ENCODE measurements at places on chromosomes 4 and X.

- no peaks in the 10 kb centered on the region for H3K27me3 ChIP-seq
- DNase-seq, result no peak
- no peaks in the 10 kb centered on the region for H3K36me3 ChIP-seq
- no peak overlapping the region for H3K4me3 ChIP-seq
These were observed 23.1 kb upstream of the ZXDA start for GRCh38 chrX:57933321-57933720.

DNA sequence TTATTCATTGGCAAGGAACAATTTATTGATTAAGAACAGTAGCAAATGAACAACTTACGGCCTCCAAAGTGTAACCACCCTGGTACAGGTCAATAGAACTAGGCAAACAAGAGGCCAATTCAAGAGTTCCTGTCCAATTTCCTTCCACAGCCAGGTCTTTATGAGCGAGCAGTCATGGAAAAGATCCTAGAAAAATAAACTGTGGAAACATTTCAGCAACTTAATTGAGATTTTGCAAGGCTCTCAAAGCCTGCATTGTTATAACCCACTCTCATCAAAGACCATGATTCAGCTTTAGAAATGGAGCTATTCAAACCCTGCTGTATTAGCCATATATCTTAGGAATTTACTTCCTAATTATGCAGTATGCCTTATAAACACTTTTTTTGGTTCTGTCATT, 43.6 kb downstream of the UNC5C start:
- no peak for DNase-seq
- H3K27ac ChIP-seq, result no peak overlapping the region
- no peaks in the 10 kb centered on the region for H3K36me3 ChIP-seq
- no peak overlapping the region for H3K4me3 ChIP-seq

DNA sequence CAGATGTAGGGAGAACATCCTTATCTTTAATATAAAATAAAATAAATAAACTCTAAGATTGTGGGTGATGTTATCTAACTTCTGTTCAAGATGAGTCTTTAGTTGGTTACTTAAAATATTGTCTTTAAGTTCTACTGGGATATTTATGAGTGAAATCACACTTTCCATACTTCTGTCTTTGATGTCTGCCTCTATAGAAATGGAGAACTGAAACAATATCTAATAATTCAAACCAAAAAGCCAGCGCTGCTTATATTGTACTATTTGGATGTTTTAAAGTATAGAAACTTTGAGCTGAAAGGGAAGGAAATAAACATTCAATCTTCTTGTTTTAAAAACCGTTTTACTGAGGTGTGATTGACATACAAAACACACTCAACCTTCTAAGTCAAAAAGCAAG, 44.8 kb upstream of the RPS6KA3 start:
- H3K4me1 ChIP-seq, result peaks cover 4% of the 10 kb centered on the region
- H3K36me3 ChIP-seq, result no peaks in the 10 kb centered on the region
- H3K27me3 ChIP-seq, result no peaks in the 10 kb centered on the region
- no peak overlapping the region for H3K27ac ChIP-seq

- H3K36me3 ChIP-seq, result no peaks in the 10 kb centered on the region
- DNase-seq, result no peak
- H3K4me1 ChIP-seq, result peaks cover 7% of the 10 kb centered on the region
- peaks cover 2% of the 10 kb centered on the region for H3K27me3 ChIP-seq
These were observed 66.6 kb downstream of the ATXN3L start for GRCh38 chrX:13253223-13253622.

DNA sequence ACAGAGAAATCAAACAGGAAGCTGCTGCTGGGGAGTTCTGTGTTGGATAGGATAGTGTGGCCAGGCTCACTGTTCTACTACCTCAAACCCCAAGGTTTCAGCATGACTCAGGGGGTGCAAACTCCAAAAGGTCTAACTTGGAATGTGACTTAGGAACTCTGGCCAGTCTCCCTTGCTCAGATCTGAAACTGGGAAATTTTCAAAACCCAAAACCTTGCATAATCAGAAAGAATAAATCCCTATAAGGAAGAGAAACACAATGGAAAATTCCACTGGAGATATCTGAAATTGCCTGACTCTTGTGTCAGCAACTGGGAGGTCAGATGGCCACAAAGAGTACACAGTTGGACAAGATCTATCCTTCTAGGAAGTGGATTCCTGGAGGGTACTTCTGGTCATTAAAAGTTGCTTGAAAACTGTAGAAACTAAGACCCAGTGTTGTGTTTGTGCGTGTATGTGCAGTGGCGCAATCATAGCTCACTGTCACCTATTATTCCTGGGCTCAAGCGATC, 58.0 kb downstream of the PPEF2 start:
- no peak overlapping the region for H3K27ac ChIP-seq
- no peaks in the 10 kb centered on the region for H3K27me3 ChIP-seq
- no peaks in the 10 kb centered on the region for H3K36me3 ChIP-seq
- peaks cover 24% of the 10 kb centered on the region for H3K4me1 ChIP-seq
- no peak for DNase-seq
- H3K4me3 ChIP-seq, result no peak overlapping the region

DNA sequence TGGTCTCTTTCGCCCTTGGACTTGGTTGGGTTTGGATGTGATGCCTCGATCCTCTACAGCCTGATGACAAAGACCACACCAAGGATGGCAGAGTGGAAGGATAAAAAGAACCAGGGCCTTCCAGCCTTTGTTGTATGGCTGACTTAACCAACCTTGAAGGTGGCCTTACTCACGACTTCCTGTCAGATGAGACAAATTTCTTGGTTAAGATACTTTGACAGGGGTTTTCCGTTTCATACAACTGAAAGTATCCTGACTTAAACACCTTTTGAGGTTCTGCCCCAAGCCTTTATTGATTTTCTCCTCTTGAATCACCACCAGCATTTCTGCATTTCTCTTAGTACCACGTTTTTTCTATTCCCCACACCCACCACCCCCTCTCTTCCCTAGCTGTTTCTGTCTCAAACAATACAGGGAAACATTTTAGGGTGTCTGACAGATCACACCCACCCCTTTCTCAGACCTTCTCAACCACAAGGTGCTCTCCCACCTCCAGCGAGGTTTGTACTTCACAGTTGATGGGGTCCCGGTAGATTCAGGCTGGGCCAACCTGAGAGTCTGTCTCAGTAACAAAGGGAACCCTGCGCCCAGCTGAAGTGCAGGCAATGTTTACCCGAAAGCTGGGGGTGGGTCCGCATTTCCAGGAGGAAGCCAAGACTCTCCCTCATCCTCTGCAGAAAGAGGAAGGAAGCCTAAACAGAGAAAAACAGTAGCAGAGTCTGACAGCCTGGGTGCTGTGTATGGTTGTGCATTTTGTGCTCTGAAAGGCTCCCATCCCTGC, 5.0 kb upstream of the TSPAN5 start:
- DNase-seq, result no peak
- H3K4me1 ChIP-seq, result peaks cover 48% of the 10 kb centered on the region
- H3K27ac ChIP-seq, result peak overlapping the region; percentile 89

DNA sequence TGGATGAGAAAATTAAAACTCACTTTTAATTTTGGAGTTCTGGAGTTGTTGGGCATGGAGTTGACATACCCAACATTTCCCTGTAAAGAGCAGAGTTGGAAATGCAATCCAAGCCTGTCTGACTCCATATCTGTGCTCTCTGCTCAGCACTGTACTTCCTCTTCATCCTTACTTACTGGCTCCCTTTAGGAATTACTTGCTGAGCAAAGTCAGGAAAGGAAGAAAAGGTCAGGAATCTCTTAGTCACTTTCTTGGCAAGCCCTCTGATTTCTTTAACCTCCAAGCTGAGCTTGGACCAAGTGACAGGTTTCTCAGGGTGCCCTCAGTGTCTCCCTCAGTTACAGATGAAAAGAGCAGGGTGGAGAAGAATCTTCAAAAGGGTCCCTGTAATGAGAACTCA, 501.5 kb downstream of the ZIC3 start:
- H3K27ac ChIP-seq, result no peak overlapping the region
- H3K27me3 ChIP-seq, result no peaks in the 10 kb centered on the region

- H3K36me3 ChIP-seq, result no peaks in the 10 kb centered on the region
- DNase-seq, result no peak
- no peak overlapping the region for H3K4me3 ChIP-seq
- H3K4me1 ChIP-seq, result peaks cover 25% of the 10 kb centered on the region
- no peak overlapping the region for H3K27ac ChIP-seq
These were observed 223.6 kb downstream of the PALLD start for GRCh38 chr4:168720396-168720900.

GRCh38 chrX:111354496-111354895, 57.5 kb downstream of the DCX start:
- no peak overlapping the region for H3K4me3 ChIP-seq
- H3K36me3 ChIP-seq, result no peaks in the 10 kb centered on the region

GRCh38 chrX:118666521-118666920, 60.9 kb upstream of the IL13RA1 start:
- no peaks in the 10 kb centered on the region for H3K27me3 ChIP-seq
- no peak for DNase-seq
- H3K4me1 ChIP-seq, result peaks cover 8% of the 10 kb centered on the region
- no peaks in the 10 kb centered on the region for H3K36me3 ChIP-seq
- no peak overlapping the region for H3K27ac ChIP-seq
- no peak overlapping the region for H3K4me3 ChIP-seq

DNA sequence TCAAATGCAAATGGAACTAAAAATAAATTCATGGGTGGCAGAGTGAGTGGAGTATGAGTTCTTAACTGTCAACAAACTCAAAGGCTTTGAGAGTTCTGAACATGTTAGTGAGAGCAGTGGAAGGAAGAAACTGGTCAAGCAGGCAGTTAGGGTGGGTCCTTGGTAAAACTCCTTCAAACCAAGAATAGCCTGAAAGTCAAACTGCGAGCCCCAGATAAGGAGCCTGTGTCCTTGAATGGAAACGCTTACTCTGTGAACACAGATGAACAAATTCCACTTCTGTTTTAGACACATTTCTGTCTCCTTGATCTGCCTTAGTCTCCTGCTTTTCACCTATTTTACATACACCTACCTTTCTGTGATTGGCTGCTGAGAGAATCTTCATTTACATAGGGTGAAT, 129.4 kb upstream of the PCDH18 start:
- peaks cover 36% of the 10 kb centered on the region for H3K4me1 ChIP-seq
- no peaks in the 10 kb centered on the region for H3K27me3 ChIP-seq
- H3K4me3 ChIP-seq, result no peak overlapping the region
- DNase-seq, result no peak

DNA sequence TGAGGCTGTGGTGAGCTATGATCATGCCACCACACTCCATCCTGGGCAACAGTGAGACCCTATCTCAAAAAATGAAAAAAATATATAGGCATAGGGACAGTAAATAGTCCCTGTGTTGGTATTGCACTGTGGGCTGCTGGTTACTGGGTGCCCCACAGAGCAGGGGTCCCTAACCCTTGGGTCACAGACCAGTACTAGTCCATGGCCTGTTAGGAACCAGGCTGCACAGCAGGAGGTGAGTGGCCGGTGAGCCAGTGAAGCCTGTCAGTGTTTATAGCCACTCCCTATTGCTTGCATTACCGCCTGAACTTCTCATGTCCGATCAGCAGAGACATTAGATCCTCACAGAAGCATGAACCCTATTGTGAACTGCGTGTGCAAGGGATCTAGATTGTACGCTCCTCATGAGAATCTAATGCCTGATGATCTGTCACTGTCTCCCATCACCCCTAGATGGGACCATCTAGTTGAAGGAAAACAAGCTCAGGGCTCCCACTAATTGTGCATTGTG, 106.5 kb downstream of the TNIP2 start:
- no peak for DNase-seq
- peaks cover 49% of the 10 kb centered on the region for H3K36me3 ChIP-seq
- no peak overlapping the region for H3K27ac ChIP-seq
- no peaks in the 10 kb centered on the region for H3K4me1 ChIP-seq
- no peak overlapping the region for H3K4me3 ChIP-seq

DNA sequence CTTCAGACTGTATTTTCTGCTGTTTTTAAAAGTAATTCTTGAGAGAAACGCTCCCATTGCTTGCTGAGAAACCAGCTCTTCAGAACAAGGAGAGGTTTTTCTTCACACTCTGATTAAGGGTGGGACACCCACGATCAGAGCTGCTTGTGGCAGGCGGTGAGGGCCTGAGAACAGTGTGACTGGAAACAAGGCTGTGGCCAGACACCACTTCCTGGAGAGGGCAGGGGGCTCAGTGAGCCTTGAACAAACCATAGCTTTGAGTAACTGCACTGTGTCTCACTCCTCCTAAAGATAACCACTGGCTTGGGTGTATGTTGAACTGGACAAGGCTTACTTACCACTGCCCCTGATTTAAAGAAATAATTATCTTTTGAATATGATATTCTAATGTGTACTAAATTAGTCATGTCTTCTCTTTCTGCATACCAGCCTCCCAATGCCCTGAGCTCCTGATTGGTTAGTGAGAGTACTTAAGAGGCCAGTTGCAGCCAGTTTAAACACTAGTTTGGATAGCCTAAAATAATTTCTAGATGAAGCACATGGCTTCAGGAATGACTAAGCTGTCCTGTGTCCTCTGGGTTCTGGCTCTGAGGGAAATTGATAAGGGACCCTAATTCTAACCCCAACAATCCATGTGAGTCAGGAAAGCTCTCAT, 3.7 kb upstream of the GPR82 start:
- peaks cover 43% of the 10 kb centered on the region for H3K36me3 ChIP-seq
- peaks cover 18% of the 10 kb centered on the region for H3K4me1 ChIP-seq
- no peak overlapping the region for H3K4me3 ChIP-seq
- no peak overlapping the region for H3K27ac ChIP-seq
- DNase-seq, result no peak
- no peaks in the 10 kb centered on the region for H3K27me3 ChIP-seq

DNA sequence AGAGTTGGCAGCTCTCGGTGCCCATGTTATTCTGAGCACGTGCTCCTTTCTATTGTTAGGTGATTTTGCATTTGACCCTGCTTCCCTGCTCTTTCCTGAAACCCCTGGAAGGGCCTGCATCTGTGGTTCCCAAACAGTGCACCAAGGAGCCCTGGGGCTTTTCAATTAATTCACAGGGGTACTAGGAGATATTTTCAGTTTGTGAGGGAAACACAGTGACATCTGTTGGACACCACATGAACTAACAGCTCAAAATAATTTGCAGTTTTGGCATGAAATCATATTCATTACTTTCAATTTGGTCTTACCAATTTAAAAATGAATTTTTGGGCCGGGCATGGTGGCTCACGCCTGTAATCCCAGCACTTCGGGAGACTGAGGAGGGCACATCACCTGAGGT, 156.6 kb downstream of the GATB start:
- peak overlapping the region; percentile 20 for H3K27ac ChIP-seq
- H3K4me1 ChIP-seq, result peaks cover 18% of the 10 kb centered on the region
- no peaks in the 10 kb centered on the region for H3K27me3 ChIP-seq
- H3K36me3 ChIP-seq, result peaks cover 31% of the 10 kb centered on the region
- no peak overlapping the region for H3K4me3 ChIP-seq

DNA sequence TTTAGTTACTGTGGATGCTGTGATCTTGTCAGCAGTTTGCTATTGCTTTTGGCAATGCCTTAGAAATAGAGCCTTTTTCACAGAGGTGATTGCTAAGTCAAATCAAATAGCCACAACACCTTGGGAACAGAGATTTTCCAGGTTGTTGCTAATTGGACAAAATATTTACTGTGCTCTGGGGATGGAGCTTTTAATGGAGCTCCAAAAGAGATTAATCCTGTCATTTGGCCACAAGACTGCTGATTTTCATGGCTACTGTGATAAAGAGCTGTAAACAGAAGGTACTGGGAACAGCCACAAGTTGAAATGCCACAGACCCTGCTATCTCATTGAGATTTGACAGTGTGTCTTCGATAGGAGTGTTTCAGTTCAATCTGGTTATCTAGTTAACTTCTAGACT, 1715.2 kb upstream of the ADGRL3 start:
- no peak overlapping the region for H3K4me3 ChIP-seq
- H3K27me3 ChIP-seq, result no peaks in the 10 kb centered on the region
- DNase-seq, result no peak
- no peak overlapping the region for H3K27ac ChIP-seq
- H3K36me3 ChIP-seq, result peaks cover 26% of the 10 kb centered on the region
